Activated CD4-positive, alpha-beta T cell treated with anti-CD3 and anti-CD28 coated beads, Interleukin-2, amount 10 ng/mL, durations not matched to agents 7 days and 5 days (primary cell): ENCODE measurements at places on chromosomes 7 and 10. TPM values are rescaled to one million over a fixed set of nuclear protein-coding genes. Genes with fewer than 3 reads are reported as not detected.
A peak's percentile ranks its signal among the peaks of the same experiment; 100 is the strongest.

The KAZALD1 gene
- total RNA-seq, result 0.55 TPM

- no peaks in the 10 kb centered on the region for H3K27me3 ChIP-seq
- peak; percentile 70 for DNase-seq
- H3K27ac ChIP-seq, result no peak overlapping the region
- no peaks in the 10 kb centered on the region for H3K36me3 ChIP-seq
Observed at GRCh38 chr7:111735661-111736551, 173.6 kb upstream of the IMMP2L start.

DNA sequence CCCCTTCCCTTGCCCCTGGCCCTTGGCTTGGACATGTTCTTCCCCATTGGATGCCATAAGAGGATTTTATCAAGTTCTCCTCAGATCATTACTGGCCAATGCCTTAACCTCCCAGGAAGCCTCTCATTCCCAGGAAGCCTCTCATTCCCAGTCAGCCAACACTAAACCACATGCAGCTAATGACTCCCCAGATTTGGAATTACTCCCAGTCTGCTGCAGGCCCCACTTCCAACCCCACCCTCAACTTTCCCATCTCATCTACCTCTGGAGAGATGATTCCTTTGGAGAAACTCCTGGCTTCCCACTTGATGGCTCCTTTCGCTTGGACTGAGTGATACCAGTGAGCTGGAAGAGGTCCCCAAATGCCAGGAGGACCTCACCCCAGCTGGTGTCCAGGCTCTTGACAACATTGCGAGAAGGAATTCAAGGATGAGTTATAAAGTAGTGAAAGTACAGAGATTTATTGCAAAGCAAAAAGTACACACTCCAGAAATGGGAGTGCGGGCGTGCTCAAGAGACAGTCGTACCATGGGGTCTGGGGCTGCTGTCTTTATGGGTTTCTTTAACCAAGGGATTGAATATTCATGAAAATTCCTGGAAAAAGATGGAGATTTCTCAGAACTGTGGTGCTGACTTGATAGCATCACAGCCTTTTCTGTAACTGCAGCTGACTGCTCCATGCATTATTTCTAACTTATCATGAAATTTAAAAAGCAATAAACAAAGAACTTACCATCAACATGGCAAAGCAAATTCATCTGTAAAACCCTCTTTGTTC lies 117.2 kb upstream of the ADCY1 start:
- DNase-seq, result no peak
- H3K27ac ChIP-seq, result no peak overlapping the region
- H3K36me3 ChIP-seq, result no peaks in the 10 kb centered on the region
- no peaks in the 10 kb centered on the region for H3K4me1 ChIP-seq
- H3K4me3 ChIP-seq, result no peak overlapping the region

DNA sequence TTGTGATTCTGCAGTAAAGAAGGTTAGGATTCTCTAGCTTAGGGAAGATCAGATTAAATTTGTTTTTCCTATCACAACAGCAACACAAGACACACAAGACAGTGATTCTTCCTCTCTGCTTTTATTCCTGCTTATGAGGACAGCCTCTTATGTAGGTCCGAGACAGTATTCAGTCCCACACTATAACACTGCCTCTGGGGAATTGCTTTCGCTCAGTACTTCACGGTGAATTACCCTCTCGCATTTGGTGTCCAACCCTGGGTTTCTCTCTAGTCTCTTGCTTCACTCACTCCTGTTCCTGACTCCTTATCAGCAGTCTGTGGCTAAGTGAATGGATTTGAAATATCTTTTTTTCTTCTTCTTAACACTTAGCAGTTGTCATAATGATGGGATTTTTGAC lies 1.7 kb downstream of the HIF1AN start:
- H3K4me3 ChIP-seq, result no peak overlapping the region
- H3K27ac ChIP-seq, result no peak overlapping the region
- DNase-seq, result no peak
- H3K27me3 ChIP-seq, result no peaks in the 10 kb centered on the region

DNA sequence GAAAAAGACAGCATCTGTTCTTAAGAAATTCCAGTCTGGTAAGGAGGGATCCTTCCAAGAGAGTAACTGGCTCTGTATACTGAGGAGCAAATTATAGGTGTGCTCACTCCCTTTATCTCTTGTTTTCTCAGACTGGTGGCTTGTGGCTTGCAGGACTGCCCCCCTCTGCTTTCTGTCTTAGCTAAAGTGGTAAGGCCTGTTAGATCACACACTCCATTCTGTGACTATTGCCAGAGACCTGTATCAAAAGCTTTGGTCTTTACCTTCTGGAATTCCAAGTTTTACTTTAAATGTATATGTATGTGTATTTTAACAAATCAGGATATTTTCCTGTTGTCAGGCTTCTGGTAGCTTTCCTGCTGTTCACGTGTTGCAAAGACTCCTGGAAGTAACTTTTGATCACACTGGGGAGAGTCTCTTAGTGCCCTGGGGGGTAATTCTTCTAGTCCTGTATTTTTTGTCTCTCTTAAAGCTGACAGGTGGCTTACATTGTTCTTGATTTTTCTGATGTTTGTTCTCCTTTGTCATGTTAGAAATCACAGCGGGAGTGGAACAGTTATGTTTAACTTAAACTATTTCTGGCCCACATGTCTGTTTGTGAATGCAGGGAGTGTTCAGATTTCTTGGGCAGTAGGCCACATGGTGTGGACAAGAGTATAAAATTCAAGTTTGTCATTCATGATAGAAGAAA lies 99.0 kb downstream of the PLPP4 start:
- no peaks in the 10 kb centered on the region for H3K4me1 ChIP-seq
- DNase-seq, result no peak
- no peaks in the 10 kb centered on the region for H3K27me3 ChIP-seq
- H3K36me3 ChIP-seq, result no peaks in the 10 kb centered on the region
- no peak overlapping the region for H3K4me3 ChIP-seq

- H3K27ac ChIP-seq, result no peak overlapping the region
- H3K4me3 ChIP-seq, result no peak overlapping the region
- no peak for DNase-seq
- no peaks in the 10 kb centered on the region for H3K36me3 ChIP-seq
Observed at GRCh38 chr7:138720286-138720685, 19.1 kb upstream of the SVOPL start.

GRCh38 chr10:71333129-71333887 lies 14.2 kb downstream of the SLC29A3 start:
- no peak overlapping the region for H3K4me3 ChIP-seq
- H3K27ac ChIP-seq, result no peak overlapping the region
- no peaks in the 10 kb centered on the region for H3K27me3 ChIP-seq
- H3K4me1 ChIP-seq, result no peaks in the 10 kb centered on the region

- H3K27me3 ChIP-seq, result peaks cover 2% of the 10 kb centered on the region
- H3K4me3 ChIP-seq, result no peak overlapping the region
- DNase-seq, result no peak
- H3K4me1 ChIP-seq, result peaks cover 12% of the 10 kb centered on the region
Observed at GRCh38 chr10:99827936-99828335, 45.5 kb downstream of the ABCC2 start.

- no peaks in the 10 kb centered on the region for H3K4me1 ChIP-seq
- H3K36me3 ChIP-seq, result no peaks in the 10 kb centered on the region
- peaks cover 24% of the 10 kb centered on the region for H3K27me3 ChIP-seq
- DNase-seq, result no peak
Observed at GRCh38 chr7:124790645-124791044, 25.1 kb upstream of the GPR37 start.

The ZNF853 gene
- 0.30 TPM for total RNA-seq

DNA sequence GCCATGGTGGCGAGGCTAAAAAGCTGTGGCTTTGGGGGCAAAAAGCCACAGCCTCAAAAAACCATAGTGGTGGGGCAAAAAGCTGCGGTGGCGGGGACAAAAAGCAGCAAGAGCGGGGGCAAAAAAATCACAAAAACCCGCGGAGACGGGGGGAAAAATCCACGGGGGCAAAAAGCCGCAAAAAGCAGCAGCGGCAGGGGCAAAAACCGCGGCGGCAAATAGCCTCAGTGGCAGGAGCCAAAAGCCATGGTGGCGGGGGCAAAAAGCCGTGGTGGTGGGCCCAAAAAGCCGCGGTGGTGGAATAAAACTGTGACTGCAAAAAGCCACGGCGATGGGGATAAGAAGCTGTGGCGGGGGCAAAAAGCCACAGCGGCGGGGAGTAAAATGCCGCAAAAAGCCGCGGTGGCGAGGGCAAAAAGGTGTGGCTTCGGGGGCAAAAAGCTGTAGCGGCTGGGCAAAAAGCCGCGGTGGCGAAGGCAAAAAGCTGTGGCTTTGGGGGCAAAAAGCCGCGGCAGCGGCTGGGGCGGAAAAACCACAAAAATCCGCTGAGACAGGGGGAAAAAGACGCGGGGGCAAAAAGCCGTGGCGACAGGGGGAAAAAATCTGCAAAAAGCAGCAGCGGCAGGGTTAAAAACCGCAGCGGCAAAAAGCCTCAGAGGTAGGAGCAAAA lies 526.6 kb downstream of the ZNF33B start:
- H3K27ac ChIP-seq, result no peak overlapping the region
- no peaks in the 10 kb centered on the region for H3K4me1 ChIP-seq
- H3K4me3 ChIP-seq, result no peak overlapping the region
- DNase-seq, result no peak

GRCh38 chr7:89607792-89608191 lies 546.5 kb upstream of the STEAP1 start:
- DNase-seq, result peak; percentile 72
- H3K4me1 ChIP-seq, result peaks cover 65% of the 10 kb centered on the region
- H3K4me3 ChIP-seq, result peak overlapping the region; percentile 23
- peak overlapping the region; percentile 85 for H3K27ac ChIP-seq
- no peaks in the 10 kb centered on the region for H3K27me3 ChIP-seq

GRCh38 chr10:119348516-119349240 lies 141.3 kb downstream of the GRK5 start:
- H3K27me3 ChIP-seq, result no peaks in the 10 kb centered on the region
- no peak overlapping the region for H3K27ac ChIP-seq
- H3K4me3 ChIP-seq, result no peak overlapping the region
- H3K4me1 ChIP-seq, result peaks cover 11% of the 10 kb centered on the region

- H3K36me3 ChIP-seq, result no peaks in the 10 kb centered on the region
- H3K27me3 ChIP-seq, result no peaks in the 10 kb centered on the region
- no peak overlapping the region for H3K4me3 ChIP-seq
Observed at GRCh38 chr10:121281576-121281975, 316.7 kb downstream of the FGFR2 start.

DNA sequence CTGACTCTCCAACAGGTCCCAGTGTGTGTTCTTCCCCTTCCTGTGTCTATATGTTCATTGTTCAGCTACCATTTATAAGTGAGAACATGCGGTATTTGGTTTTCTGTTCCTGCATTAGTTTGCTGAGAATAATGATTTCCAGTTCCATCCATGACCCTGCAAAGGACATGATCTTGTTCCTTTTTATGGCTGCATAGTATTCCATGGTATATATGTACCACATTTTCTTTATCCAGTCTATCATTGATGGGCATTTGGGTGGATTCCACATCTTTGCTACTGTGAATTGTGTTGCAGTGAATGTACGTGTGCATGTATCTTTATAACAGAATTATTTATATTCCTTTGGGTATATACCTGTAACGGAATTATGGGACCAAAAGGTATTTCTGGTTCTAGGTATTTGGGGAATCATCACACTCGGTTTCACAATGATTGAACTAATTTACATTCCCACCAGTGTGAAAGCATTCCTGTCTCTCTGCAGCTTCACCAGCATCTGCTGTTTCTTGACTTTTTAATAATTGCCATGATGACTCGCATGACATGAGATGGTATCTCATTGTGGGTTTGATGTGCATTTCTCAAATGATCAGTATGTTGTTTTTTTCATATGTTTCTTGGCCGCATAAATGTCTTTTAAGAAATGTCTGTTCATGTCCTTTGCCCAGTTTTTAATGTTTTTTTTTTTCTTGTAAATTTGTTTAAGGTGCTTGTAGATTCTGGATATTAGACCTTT lies 60.2 kb downstream of the LSMEM1 start:
- H3K4me3 ChIP-seq, result no peak overlapping the region
- H3K27ac ChIP-seq, result no peak overlapping the region
- DNase-seq, result no peak
- peaks cover 25% of the 10 kb centered on the region for H3K27me3 ChIP-seq
- no peaks in the 10 kb centered on the region for H3K36me3 ChIP-seq
- no peaks in the 10 kb centered on the region for H3K4me1 ChIP-seq

The CYP3A5 gene
- not detected for total RNA-seq

The TMEM184A gene
- not detected for total RNA-seq

The FXYD4 gene
- total RNA-seq, result not detected

GRCh38 chr10:69279110-69279509 lies 814 bp downstream of the HK1 start:
- H3K36me3 ChIP-seq, result no peaks in the 10 kb centered on the region
- H3K27ac ChIP-seq, result no peak overlapping the region
- peaks cover 4% of the 10 kb centered on the region for H3K27me3 ChIP-seq
- H3K4me3 ChIP-seq, result no peak overlapping the region

The TFPI2 gene
- not detected for total RNA-seq

The KLLN gene
- total RNA-seq, result 1.1 TPM

The PLXNA4 gene
- 21.3 TPM for total RNA-seq

GRCh38 chr7:20532890-20533289 lies 82.6 kb upstream of the ABCB5 start:
- DNase-seq, result no peak
- no peaks in the 10 kb centered on the region for H3K27me3 ChIP-seq
- H3K36me3 ChIP-seq, result no peaks in the 10 kb centered on the region

GRCh38 chr10:132637477-132638129 lies 100.0 kb downstream of the INPP5A start:
- DNase-seq, result peak; percentile 26
- peaks cover 15% of the 10 kb centered on the region for H3K4me1 ChIP-seq
- no peak overlapping the region for H3K4me3 ChIP-seq
- H3K27ac ChIP-seq, result peak overlapping the region; percentile 21
- H3K36me3 ChIP-seq, result no peaks in the 10 kb centered on the region

DNA sequence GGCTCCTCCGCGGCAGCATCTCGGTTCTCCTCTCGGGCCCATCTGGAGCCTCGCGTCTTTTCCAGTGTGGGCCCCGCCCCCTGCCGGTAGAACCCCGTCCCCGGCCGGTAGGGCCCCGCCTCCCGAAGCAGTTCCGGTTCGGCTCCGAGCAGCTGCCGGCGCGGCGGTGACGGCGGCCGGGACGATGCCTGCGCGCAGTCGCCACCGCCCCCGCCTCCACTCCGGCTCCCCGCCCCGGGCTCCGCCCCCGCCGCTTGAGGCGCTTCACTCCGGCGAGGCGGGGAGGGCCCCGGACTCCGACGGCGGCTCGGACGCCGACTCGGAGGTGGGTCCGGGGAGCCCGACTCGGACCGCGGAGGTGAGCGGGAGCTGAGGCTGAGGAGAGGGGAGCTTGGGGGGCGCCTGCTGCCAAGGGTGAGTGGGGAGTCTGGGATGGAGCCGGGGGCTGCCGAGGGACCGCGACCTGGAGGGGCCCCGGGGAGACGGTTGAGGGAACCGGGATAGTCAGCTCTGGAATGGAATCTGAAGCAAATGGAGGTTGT lies at the start of gene SAMD8:
Gene SAMD8, plus strand, starts transcription at position 292 of the 542 bp plus-strand sequence. CDS start 38,873 bp downstream, outside the sequence.
- peak within 1 kb of the TSS; percentile 99 for H3K27ac ChIP-seq
- H3K4me1 ChIP-seq, result peaks cover 57% of the 10 kb centered on the region
- peak; percentile 96 for DNase-seq
- peaks cover 7% of the 10 kb centered on the region for H3K36me3 ChIP-seq
- peak within 1 kb of the TSS; percentile 80 for H3K4me3 ChIP-seq

- H3K27me3 ChIP-seq, result no peaks in the 10 kb centered on the region
- no peaks in the 10 kb centered on the region for H3K36me3 ChIP-seq
- H3K4me1 ChIP-seq, result no peaks in the 10 kb centered on the region
- H3K27ac ChIP-seq, result no peak overlapping the region
- no peak overlapping the region for H3K4me3 ChIP-seq
- no peak for DNase-seq
Observed at GRCh38 chr7:83921271-83921940, 272.5 kb upstream of the SEMA3E start.

The CALML3 gene
- not detected for total RNA-seq
